NCI-H1417 (cell line): ENCODE measurements at places on chromosomes 3 and 15.

DNA sequence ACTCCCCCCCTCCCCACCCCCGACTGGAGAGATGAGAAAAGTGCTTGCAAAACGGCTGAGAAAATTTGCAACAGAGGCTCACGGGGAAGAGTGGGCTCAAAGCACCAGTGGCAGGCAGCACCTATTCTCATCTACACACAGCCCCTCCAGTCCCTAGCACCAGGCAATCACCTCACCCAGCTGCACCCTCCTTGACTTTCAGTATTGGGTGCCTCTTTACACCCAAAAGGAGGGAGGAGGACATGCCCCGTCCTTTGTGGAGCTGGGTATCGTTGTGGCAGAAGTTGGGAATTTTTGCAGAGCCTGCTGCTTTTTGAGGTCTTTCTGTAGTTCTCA lies 182.8 kb upstream of the TOPAZ1 start:
- DNase-seq, result no peak

DNA sequence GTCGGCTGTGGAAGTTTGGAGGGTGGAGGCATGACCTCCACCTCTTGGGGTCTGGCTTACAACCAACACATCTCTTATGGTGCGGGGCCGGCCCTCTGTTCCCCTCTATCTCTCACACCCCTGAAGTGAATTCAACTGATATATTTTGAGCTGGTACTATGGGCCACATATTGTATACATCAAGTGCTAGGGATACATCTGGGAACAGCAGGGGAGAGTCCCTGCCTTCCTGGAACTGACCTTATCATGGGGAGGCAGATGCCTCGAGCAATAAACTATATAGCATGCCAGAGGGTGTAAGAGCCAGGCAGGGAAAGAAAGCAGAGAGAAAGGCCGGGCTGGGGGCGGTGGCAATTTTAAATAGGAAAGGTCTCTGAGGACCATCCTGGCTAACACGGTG lies 60.4 kb upstream of the TRPM1 start:
- no peak for DNase-seq

GRCh38 chr15:71730277-71731144 lies 79.8 kb upstream of the NR2E3 start:
- DNase-seq, result peak; percentile 73

DNA sequence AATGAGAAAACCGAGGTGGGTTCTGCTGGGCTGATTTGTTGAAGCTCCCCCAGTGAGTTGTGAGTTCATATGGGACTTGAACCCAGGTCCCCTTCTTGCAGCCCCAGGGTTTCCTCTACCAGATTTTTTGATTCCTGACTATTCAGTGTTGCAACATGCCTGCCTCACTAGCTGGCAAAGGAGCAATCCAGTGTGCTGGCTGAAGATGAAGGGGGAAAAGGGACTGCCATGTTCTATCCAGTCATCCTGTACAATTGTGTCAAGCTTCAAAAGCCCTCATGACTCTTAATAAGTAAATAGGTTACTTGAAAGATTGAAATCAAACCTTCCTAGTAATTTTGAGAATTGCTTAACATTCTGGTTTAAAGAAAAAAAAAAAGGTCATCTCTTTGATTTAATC lies 211.5 kb upstream of the TP63 start:
- no peak for DNase-seq

- DNase-seq, result no peak
These were observed 20.7 kb downstream of the USP13 start for GRCh38 chr3:179673523-179673922.

- DNase-seq, result no peak
These were observed 127.1 kb downstream of the ASB7 start for GRCh38 chr15:100729461-100729860.

DNA sequence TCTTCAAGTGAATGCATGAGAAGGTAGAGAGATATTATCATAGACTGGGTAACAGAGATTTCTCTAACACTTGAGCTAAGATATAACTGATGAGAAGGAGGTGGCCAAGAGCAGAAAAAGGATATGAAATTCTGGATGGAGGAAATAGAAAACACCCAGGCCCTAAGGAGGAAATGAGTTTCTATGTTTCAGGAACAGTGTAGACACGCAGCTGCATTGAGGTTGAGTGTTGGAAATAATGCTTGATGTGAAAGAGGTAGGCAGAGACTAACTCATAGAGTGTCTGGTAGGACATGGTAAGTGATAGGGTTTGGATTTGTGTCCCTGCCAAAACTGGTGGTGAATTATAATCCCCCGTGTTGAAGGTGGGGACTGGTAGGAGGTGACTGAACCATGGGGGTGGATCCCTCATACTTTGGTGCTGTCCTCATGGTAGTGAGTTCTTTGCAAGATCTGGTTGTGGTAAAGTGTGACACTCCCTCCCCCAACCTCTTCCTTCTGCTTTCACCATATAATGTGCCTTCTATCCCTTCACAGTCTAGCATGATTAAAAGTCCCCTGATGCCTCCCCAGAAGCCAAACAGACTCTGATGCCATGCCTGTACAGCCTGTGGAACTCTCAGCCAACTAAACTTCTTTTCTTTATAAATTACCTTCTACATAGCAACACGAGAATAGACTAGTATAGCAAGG lies 787.3 kb downstream of the EDEM1 start:
- no peak for DNase-seq

GRCh38 chr3:72177075-72178050 lies 392.4 kb upstream of the PROK2 start:
- DNase-seq, result no peak

DNA sequence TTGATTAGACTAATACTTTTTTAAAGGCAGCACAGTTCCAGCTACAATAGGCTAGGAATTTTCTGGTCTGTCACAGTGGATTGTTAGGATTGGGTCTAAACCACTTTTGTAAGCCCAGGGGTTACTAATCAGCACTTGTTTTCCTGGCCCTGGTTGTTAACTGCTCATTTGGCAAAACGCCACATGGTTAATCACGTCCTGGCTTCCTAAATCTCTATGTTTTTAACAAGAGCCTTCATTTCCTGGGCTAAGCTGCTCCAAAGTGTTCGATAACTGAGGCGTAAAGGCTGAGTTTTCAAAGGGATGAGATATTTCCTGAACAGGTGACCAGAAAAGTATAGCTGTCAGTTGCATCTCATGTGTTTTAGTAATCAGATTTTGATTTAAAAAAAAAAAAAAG lies 38.9 kb upstream of the CLRN1 start:
- DNase-seq, result peak; percentile 94

DNA sequence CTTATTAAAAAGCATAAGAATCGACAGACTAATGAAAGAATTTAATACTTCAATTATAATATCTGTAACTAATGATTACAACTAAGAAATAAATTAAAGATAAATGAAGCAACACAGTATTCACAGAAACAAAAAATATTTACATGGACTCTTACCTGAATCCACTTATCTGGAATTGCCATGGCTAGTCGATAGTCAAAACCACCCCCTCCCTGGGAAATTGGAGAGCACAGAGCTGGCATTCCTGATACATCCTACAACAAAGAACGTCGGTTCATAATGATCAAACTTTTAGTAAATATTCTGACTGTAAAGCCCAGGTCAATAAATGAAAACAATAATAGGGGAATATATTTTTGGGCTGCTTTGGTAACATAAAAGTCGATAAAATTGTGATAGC lies 175.5 kb downstream of the GBE1 start:
- no peak for DNase-seq

DNA sequence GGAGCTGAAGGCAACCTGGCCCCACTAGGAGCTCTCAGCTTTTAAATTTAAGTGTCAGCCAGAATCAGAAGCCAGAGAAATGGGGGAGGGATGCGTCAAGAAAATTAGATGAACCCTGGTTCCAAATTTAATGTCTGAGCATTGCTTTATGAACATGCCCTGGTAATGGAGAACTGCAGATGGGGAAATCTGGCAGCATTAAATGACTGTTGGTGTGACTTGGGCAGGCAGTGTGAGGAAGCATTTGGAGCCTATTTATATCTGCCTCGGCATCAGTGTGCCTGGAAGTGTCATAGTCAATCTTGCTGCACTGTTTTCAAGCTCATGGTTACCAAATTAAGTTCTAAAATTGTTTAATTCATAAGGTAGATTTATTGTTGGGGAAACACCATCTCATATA lies 29.0 kb downstream of the NME9 start:
- no peak for DNase-seq

DNA sequence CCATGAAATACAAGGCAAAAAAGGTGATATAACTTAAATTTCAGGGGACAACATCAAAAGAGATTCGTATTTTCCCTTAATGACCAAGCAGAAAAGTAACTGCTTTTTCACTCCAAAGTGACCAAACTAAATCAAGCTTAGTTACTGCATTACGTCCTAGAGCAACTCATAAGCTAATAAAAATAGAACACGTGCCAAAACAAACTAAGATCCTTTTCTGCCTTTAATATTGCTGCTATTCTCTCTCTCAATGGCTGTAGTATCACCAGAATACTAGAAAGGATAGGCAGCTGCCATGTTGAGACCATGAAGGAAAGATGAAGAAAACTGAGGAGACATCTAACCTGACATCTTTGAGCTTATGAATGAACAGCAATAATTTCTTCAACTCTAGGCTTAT lies 43.3 kb downstream of the UBXN7 start:
- DNase-seq, result no peak

- no peak for DNase-seq
These were observed 1.7 kb upstream of the MAGEF1 start for GRCh38 chr3:184713521-184713920.

- DNase-seq, result no peak
These were observed 60.1 kb downstream of the LYSMD4 start for GRCh38 chr15:99673111-99673510.

DNA sequence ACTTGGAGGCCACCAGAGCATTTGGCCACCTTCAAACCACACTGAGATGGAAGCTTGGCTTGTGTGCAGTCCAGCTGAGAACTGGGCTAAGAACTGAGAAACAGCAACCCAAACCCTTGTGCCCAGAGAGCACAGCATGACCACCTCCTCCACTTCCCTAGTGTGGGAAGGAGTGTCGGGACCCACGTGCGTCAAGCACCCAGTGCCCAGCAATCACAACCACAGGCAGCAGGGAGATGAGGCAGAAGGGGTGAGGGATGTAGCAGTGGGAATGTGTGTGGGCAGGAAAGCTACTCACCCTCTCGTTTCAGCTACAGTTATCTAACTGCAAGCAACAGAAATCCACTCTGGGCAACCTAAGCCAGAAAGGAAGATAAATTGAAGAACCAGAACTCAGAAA lies 25.0 kb upstream of the RFTN1 start:
- DNase-seq, result no peak

DNA sequence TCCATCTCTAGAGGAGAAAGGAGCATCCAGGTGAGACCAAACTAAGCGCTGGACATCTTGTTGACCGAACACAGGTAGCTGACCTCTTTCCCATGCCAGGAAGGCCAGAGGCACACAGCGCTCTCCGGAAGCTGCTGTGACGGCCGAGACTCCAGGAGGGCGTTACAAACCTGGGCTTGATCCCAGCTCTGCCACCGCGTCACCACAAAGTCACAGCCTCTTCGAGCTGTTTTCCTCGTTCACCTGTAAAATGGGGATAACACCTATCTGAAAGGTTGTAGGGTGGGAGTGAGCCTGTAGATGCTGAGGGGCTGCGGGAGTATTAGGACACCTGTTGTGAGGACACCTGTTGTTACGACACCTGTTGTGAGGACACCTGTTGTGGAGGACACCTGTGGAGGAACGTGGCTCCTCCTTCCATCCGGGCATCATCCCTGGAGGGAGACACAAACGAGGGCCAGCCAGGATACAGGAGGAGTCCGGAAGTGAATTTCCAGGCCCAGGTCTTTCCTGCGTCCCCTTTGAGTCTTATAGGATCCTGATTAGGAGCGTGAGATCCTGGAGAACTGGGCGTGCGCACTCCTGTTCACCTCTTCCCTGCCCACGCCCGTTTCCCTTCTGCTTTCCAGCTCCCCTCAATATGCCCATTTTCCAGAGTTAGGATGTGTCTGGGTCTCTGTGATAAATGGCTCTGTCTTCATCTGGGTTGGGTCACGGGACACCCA lies 2.3 kb upstream of the MUC4 start:
- peak; percentile 10 for DNase-seq

- no peak for DNase-seq
These were observed 153.7 kb downstream of the ANO10 start for GRCh38 chr3:43468133-43468532.

DNA sequence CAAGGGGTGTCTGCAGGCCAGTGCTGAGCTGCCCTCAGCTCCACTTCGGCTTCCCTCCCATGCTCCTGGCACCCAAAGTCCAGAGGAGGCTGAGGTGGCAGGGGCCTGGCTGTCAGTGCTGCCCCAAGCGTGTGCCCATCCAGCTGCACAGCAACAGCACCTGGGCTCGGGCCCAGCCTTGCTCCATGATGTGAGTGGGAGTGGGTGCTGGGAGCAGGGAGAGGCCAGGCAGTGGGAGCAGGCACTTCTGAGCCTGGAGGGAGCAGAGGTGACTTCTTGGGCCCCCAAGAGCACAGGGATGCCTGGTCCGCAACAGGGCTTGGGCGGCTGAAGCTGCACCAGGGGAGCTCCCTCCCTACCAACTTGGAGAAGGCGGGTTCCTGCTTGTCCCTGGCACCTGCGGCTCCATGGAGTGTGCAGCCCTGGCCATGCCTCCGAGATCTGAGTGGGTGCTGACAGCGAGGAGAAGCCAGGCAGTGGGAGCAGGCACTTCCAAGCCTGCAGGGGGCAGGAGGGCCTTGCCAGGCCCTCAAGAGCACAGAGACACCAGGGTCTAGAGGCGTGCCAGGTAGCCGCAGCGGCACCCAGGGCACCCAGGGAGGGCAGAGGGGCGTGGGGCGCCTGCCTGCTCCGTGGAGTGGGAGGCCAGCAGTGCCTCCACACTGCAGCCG lies 366.7 kb upstream of the SGO1 start:
- DNase-seq, result no peak

- DNase-seq, result no peak
These were observed 64.7 kb downstream of the PFN2 start for GRCh38 chr3:149906036-149906435.

DNA sequence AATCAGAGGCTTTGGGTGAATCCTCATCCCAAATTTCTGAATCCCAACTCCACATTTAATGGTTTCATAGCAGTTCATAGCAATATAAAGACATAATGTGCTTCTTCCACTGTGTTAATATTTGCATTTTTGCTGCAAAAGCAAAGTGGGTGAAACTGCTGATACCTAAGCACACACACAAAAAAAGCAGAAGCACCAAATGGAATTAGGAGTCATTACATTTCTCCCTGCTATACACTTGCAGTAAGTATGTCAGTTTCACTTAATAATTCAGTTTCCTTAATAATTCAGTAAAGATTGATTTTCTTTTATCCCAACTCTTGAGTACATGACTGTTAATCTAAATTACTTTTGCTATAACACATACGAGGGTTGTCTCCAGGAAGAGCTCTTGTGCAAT lies 48.9 kb upstream of the ALCAM start:
- DNase-seq, result no peak

DNA sequence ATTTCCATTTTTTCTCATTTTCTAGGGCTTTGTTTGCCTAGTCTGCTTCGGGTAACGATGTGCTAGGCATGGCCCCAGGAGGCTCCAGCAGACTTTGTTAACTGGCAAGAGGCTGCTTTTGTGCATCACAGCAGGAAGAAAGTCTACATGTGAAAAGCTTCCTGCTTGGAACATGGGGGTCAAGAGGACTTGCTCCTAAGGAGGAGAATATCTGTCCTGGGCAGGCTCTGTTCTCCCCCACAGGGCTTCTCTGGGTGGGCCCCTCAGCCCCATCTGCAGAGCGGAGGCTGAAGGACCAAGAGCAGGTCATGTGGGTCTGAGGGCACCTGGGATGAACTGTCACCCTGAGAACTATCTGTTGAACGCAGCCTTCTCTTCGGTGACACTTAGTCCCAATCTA lies 94.7 kb downstream of the CCNL1 start:
- DNase-seq, result no peak
